ENCODE measurements at places on chromosomes 16 and 17.

DNA sequence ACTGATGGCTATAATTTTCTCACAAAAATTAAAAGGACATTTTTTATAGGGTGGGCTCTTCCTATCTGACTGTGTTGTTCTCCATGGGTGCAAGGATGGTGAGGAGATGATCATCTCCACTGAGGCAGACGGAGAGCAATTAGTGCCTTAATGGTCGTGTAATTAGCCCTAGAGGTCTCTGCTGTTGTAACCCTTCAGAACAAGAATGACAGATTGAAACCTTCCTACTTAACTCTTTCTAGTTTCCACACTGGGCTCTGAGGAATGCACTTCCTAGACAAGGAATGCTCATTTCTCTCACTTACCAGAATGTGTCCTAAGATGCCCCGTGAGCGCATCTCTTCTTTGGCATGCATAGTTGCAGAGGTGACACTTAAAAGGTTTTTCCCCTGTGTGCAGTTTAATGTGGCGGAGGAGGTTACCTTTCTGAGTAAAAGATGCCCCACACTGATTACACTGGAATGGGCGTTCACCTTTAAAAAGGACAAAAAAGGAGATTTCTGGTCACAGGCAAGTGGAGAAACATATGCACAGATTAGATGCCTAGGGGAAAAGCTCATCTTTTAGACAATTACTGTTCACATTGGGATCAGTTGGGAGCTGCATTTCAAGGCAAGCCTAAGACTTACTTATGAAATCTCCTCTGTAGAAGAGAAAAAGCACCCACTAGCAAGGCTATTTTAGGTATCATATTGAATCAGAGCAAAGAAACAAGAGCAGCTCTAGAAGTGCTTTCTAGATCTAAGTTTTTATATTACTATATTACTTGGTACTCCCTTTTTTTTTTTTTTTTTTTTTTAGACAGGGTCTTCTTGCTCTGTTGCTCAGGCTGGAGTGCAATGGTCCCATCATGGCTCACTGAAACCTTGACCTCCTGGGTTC lies 53.6 kb downstream of the GRB7 start:
- DNase-seq: no peak

DNA sequence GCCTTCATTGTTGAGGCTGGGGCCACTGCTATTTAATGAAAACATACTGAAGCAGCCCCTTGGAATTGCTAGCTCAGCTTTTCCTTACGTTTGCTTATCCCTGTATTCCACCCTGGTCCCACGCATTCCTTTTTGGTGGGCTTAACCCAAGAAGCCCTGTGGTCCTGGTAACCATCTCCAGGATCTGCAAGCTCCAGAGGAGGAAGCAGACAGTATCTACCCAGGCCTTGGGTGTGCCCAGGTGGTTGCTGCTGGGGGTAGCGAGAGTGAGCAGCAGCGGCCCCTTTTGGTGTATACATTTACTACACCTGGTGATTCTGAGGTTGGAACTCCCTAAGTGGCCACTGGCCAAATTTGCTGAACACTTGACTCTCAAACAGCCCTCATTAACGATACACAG lies 97.7 kb downstream of the CBLN1 start:
- no peak for DNase-seq

DNA sequence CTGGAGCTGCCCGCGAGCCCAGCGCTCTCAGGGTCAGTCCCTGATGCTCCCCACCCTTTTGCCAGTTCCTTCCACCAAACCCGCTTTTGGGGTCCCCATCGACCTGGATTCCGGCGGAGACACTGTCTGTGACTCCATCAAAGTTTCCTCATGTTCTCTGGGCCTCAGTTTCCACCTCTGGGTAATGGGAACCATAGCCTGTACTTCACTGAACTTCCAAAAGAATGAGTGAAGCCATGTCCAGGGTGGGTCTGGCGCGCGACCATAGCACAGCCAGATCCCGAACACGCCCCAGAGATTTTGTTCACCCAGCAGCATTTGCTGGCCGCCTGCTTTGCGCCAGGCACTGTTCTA lies 327 bp downstream of the SDR42E2 start:
- no peak for DNase-seq

DNA sequence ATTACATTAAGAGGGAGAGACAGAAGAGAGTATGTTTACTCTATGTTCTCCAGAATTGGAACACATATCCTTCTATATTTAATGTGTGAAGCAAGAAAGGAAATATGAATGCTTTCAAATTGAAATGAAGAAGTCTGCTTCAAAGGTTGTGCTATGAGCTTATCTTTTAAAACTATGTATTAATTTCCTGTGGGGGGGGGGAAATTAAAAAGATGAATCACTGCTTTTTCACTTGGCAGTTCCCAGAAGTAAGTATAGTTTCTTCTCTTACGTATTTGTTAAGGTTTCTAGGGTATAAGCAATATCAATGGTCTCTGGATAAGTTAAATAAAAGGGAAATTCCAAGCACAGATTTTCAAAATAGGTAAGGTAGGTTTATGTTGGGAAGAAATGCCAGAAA lies 7.0 kb downstream of the TERF2 start:
- no peak for DNase-seq

DNA sequence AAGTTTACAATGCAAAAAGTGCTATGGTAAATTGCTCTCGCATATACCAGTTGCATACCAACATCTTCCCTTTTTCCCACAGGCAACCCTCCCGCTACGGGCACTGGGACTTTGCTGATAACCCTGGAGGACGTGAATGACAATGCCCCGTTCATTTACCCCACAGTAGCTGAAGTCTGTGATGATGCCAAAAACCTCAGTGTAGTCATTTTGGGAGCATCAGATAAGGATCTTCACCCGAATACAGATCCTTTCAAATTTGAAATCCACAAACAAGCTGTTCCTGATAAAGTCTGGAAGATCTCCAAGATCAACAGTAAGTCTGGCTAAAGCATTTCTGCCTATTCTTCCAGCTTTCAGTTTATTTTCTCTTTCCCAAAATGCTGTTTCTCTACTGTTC lies 27.9 kb upstream of the HSBP1 start:
- no peak for DNase-seq

GRCh38 chr16:3879887-3880564 lies 487 bp downstream of the CREBBP start:
- peak; percentile 79 for DNase-seq

- DNase-seq: no peak
These were observed 14.9 kb downstream of the CTU2 start for GRCh38 chr16:88721236-88721635.

GRCh38 chr17:65311261-65311660 lies 174.1 kb downstream of the RGS9 start:
- DNase-seq: no peak

DNA sequence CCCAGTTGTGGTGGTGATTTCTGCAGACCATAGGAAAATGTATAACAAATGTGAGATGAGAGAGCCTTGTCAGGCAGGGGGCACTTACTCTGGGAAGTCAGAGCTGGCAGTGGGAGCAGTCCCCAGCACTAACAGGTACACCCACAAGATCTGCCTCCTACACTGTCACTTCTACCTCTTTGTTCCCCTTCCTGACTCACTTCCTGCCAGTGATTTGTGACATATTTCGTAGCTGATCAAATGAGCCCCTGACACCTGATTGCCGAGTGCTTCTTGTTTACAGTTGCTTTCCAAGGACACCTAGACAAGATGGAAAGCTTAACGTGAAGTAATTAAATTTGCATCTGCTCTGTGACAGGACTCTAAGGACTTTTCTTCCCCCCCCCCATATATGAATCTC lies 40.5 kb downstream of the FTO start:
- peak; percentile 31 for DNase-seq

- no peak for DNase-seq
These were observed 39.0 kb downstream of the HLF start for GRCh38 chr17:55303701-55304145.

DNA sequence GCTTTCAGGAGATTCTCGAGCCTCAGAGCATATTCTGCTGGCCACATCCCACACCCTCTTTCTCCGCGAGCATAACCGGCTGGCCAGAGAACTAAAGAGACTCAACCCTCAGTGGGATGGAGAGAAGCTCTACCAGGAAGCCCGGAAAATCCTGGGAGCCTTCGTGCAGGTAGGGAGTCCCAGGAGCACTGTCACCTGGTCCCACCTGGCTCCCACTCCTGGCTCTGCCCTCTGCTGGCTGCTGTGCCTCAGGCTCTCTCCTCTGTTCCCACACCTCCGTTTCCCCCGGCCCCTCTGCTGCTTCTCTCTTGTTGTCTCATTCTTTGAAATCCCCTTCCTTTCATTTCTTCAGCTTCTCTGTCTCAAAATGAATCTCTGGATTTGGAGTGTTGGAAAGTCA lies 16.4 kb downstream of the LPO start:
- DNase-seq: no peak

GRCh38 chr17:67605256-67605912 lies 112.4 kb upstream of the NOL11 start:
- DNase-seq: no peak

DNA sequence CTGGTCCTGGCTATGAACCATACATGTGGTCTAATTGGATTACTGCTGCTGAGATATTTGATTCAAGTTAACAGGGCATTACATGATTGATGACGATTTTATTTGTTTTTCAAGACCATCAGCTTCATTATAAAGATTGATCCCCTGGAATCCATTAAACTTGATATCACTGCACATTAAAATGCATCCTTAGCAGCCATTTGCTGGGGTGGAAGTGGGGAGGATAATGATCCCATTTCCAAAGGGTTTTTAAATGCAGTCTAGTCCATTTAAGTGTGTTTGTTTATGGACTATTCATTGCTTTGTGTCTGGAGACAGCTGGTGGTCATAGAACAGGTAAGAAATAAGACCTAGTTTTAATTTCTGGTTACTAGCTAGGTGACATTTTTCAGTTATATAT lies 40.9 kb downstream of the ADAMTS18 start:
- no peak for DNase-seq

DNA sequence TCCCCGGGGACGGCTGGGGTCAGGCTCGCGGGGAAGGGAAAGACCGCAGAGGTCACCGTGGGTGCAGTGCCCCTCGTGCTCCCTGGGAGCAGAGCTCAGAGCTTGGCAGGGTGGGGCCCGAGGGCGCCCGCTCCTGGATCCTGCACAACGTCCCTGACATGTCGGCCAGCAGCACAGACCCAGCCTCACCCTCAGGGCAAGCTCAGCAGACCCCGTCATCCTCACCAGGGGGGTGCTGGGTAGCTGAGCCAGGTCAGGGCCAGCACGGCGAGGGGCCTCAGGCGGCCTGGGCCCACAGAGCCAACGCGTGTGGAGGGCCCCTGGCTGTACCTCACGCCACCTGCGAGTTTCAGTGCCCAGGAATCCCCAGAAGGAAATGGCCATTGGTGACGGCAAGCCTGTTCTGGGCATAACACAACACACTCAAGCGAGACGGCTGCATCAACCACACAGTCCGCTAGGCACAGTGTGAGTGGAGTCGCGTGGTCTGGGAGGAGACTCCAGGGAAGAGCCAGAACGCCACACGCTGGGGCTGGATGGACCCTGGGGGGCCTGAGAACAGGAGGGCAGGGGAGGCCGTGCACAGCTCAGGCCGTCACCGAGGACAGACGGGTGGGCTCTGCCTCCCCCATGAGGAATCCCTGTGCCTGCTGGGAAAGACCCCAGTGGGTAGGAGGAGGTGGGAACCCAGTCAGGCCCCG lies 60.3 kb downstream of the ZNF778 start:
- no peak for DNase-seq

GRCh38 chr17:32523017-32523680 lies 36.4 kb downstream of the CDK5R1 start:
- DNase-seq: peak; percentile 66

DNA sequence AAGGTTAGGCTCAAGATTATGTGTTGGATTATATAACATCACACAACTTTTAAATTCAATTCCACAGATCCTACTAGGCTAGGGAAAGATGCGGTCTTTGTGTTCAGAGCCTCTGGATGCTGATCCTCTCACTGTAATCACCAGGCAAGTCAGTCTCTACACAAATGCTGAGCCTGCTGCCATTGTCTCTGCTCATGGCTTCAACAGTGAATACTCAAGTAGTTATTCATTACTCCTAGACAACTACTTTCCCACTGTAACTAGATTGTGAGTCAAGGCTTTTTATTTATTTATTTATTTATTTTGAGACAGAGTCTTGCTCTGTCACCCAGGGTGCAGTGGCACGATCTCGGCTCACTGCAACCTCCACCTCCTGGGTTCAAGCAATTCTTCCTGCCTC lies 15.8 kb upstream of the NDUFAB1 start:
- DNase-seq: no peak

GRCh38 chr16:67341250-67341649 lies 14.6 kb downstream of the LRRC36 start:
- no peak for DNase-seq

GRCh38 chr16:16861546-16861945 lies 482.6 kb downstream of the NPIPA7 start:
- DNase-seq: peak; percentile 65

DNA sequence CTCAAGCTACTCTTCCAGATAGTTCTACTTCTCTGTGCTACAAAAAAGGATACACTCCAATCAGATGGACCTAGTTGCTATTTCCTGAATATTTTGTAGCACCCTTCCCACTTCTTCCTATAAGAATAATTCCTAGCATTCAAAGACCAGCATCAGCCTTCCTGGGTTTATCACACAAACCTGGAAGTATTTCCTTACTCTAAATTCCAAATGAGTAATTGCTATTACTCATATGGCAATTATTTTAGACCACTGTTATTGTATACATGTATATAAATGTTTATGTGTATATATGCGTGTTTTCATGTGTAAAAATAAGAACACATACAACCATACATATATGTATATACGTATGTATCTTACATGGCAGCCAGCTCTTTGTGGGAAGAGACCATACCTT lies 130.6 kb downstream of the MYO1D start:
- no peak for DNase-seq

GRCh38 chr16:13961099-13961811 lies 41.3 kb downstream of the ERCC4 start:
- DNase-seq: no peak

DNA sequence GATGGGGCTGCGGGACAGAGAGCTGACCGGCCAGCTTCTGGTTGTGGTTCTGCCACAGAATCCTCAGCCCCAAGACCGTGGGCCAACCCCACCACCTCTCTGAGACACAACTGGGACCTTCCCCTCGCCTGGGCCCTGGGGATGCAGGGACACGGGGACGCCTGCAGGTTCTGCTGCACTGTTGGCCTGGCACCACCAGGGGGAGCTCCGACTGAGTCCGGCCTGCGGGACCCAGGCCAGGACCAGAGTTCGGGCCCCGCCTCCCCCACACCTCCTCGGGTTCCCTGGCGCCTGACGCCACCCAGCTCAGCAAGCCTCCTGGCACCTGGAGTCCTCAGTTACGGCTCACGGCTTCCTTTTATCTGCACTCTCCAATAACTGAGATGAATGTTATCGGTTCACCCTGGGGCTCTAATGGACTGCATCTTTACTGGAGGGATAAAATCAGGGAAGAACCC lies 27.3 kb downstream of the TBC1D16 start:
- peak; percentile 87 for DNase-seq

Measured in activated T-cell treated with anti-CD3 and anti-CD28 coated beads, Interleukin-2, amount 50 U/mL, for 24 hours (primary cell).